ENCODE measurements at places on chromosomes 13 and 19.
A peak's percentile ranks its signal among the peaks of the same experiment; 100 is the strongest.

GRCh38 chr19:13599681-13600080 is 93.4 kb upstream of the CACNA1A start:
- DNase-seq: no peak

DNA sequence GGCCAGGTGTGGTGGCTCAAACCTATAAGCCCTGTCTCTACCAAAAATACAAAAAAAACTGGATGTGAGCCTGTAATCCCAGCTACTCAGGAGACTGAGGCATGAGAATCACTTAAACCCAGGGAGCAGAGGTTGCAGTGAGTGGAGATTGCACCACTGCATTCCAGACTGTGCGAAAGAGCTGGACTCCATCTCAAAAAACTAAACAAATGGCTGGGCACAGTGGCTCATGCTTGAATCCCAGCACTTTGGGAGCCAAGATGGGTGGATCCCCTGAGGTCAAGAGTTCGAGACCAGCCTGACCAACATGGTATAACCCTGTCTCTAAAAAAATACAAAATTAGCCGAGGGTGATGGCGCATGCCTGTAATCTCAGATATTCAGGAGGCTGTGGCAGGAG is 34.9 kb upstream of the ZNF83 start:
- DNase-seq: no peak

- no peak for DNase-seq
Observed at GRCh38 chr13:33153421-33154404, 131.8 kb downstream of the STARD13 start.

GRCh38 chr13:32041429-32041828 is 9.9 kb downstream of the FRY start:
- no peak for DNase-seq

- DNase-seq: no peak
Observed at GRCh38 chr19:47719047-47719859, 6.0 kb downstream of the EHD2 start.

DNA sequence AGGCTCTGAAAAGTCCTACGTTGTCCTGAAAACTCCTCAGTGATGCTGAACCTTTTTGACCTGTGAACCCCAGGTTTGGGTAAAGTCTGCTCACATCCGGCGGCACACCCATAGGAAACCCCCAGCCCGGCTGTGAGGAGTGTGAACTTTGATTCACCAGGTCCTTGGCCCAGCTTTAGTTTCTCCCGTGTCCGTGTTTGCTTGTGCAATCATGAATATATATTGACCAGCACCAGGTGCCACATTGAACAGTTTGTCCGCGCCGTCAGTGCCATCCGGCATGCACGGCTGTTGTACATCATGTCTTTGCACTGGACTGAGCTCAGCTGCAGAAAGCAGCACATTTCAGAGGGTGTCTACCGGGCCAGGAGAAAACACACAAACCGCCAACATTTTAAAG is 45.3 kb downstream of the NFIC start:
- no peak for DNase-seq

DNA sequence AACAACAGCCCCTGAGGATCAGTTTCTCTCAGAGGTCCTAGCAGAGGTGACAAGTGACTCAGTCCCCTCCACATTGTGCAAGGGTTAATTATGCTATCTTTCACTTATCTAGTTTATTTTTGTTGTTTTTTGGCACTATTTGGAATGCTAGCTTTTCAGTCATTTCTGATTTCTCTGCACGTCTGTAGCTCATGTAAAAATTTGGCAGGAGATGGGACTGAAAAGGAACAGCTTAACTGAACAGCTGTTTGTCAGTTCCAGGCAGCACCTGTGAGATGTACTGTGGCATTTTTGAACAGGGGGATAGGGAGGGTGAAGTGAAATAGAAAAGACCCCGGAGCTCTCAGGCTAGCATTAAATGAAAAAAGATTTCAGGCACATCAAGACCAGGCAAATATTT is 313.5 kb downstream of the SUCLA2 start:
- DNase-seq: no peak

DNA sequence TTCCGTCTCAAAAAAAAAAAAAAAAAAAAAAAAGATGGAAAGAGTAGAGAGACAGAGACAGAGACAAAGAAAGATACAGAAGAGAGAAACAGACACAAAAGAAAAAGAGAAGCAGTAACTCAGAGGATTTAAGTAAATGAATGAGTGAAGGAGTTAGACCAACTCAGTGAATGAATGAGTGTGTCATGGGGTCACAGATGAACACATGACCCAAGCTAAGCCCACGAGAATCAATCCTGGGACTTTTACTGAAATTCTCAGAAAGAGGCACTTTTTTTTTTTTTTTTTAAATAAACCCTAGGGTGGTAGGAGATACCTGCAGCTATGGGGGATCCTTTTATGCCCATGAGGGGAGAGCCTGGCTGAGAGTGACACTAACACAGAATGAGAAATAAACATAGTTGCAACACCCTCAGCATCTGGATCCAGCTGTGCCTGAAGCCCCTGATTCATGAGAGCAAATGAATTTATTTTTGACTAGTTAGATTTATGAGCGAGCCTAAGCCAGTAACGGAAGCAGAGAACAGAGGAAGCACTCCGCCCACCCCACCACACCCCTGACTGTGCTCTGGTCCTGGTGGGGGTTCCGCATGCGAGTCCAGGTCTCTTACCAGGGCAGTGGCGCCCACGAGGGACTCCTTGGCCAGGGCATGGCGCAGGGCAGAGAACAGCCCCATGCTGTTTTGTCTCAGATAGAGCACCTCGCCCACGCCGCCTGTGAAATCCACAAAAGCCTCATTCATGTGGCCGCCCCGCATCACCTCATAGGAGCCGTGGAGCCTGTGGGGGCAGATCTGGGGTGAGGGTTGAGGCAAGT is 4.6 kb downstream of the CAPN12 start:
- DNase-seq: no peak

GRCh38 chr13:84607261-84608013 is 725.2 kb upstream of the SLITRK1 start:
- peak; percentile 55 for DNase-seq

GRCh38 chr13:32300920-32301319 is 14.2 kb downstream of the ZAR1L start:
- DNase-seq: no peak

DNA sequence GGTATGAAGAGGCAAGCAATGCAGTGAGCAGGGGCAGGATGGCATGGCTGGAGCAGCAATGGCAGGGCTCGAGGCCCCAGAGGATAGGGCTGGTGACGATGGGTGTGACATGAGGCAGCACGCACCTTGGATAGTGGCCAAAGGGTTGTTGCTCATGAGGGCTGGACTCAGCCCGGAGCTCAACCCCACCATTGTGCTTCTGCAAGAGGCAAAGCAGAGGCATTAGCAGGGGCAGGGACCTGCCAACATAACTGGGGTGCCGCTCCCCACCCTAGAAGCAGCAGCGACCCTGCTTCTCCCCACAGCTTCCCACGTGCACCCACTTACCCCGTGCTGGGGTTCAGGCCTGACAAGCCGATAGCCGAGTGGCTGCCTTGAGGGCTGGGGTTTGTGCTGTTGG is 15.8 kb downstream of the ZNF574 start:
- no peak for DNase-seq

DNA sequence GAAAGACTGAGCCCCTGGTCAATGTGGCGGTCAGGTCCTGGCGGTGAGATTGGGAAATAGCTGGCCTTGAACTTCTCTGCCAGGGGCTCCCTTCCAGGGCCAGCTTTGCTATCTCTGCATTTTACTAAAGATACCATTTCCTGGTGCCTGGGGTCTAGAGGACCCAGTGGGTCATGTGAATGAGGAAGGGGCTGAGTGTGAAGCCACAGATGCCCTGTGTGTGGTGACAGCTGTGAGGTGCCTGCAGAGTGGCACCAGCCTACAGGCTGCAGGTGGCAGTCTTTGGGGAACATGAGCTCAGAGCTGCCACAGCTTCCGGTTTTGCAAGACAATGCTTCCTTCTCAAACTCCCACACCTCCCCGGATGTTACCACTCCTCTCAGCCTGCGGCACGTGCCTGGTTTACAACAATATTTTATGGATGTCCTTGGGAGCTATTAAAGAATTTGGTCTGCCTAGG is 5.2 kb upstream of the MLNR start:
- no peak for DNase-seq

DNA sequence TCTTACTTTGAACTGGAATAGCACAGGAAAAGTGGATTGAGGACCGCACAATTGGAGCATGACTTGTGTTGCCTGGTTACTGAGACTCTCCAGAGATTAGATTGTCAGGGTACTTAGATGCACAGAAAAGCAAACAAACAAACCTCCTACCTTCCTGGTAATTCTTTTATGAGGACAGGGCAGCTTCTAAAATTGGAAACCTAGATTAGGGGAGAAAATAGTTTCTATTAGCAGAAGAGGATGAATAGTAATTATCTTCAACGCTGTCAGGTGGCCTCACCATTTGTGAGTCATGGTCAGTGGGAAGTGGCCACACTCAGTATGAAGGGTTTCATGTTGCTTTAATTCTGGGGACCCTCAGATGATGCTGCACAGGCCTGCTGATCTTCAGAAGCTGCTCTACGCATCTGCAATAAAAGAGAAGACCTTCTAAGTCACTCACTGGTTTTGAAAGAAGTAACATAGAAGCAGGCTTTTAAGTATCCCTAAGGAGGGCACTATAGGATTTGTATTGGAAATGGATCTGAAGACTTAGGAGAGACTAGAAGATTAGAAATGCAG is 106.8 kb downstream of the LACC1 start:
- DNase-seq: no peak

DNA sequence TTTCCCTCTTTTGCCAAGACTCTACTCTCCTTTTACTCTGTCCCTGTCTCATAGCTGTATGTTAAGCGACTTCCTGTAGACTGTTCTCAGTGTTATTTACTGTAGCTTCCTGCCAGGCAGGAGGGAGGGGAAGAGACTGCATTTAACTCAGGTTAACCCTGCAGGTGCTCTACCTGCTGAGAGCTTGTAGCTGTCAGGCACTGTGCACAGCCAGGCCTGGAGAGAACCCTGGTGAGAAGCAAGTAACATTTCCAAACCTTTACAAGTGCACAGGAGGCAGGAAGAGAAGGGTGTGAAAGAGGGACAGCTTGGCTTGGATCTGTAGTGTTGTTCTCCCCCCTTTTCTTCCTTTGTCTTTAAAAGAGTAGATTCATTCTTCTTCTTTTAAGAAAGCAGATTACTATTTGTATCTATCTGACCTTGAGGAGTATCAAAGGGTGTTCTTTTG is 167.1 kb downstream of the LMO7 start:
- no peak for DNase-seq

- DNase-seq: no peak
Observed at GRCh38 chr13:21060338-21061028, 903 bp downstream of the LATS2 start.

- no peak for DNase-seq
Observed at GRCh38 chr13:44549476-44549875, 26.7 kb downstream of the TSC22D1 start.

- no peak for DNase-seq
Observed at GRCh38 chr13:97335488-97336134, 98.4 kb upstream of the RAP2A start.

GRCh38 chr19:28103921-28104320 is 1109.0 kb downstream of the UQCRFS1 start:
- no peak for DNase-seq

DNA sequence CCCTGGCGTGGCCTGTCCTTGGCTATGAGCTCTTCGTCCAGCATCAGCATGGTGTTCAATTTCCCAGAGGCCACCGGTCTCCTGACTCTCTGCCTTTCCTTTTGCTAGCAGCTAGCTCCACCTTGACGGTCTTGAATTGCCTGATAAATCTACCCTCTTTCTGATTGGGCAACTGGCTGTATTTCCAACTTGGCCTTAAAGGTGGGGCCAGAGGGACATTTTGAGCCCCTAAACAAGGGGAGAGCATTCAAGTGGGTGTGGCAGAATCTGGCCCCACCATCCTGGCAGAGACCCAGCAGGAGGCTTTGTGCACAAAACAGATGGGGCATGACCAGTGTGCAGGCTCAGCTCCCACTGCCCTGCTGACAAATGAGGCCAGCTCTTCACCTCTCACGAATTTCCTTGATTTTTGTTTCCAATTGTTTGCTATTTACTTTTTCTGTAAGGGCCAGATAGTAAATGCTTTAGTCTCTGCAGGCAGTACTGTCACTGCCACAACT is 148.9 kb upstream of the VSTM2B start:
- DNase-seq: no peak

DNA sequence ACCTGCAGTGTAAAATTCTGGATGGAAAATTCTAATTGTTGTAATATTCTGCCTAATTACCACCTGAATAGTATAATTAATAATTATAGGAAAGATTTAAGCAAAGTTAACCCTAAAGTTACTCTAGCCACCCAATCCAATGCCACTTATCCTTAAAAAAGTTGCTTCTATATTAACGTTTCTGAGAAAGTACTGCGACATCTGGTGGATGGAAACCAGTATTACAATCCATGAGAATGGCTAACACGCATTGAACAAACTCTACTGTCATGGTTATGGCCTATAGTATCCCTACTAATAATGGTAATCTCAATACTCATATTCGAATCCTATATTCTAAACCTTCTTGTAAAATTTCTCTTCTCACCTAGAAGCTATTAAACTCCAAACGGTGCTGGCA is 1551.8 kb downstream of the SLITRK1 start:
- DNase-seq: no peak

DNA sequence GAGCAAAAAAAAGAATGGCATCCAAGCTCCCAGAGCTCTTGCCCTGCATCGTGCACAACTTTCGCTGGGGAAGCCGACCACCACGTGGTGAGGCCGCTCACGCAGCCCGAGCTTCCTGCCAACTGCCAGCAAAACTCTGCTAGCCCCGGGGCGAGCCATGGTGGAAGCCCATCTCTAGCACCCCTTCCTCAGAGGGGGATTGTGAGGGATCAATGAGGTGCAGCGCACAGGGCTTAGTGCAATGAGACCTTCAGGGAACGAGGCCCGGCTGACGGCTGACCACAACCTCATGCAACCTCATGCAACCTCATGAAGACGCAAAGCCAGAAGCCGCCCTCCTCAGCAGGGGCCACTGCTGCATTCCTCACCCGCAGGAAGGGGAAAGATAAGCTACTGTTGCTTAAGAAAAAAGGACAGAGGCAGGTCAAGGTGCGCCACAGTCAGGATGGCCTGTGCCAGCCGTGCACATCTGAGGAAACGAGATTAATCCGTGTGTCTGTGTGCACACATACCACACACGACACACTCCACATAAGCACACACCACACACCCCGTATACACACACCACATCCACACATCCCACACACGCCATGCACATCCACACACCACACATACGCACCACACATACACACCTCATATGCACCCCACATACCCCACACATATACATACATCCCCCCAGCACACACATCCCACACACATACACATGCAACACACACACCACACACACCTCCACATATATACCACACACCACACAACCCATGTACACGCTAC is 9.6 kb downstream of the HSPBP1 start:
- no peak for DNase-seq

- no peak for DNase-seq
Observed at GRCh38 chr19:16170134-16170533, 3.2 kb downstream of the CIB3 start.

DNA sequence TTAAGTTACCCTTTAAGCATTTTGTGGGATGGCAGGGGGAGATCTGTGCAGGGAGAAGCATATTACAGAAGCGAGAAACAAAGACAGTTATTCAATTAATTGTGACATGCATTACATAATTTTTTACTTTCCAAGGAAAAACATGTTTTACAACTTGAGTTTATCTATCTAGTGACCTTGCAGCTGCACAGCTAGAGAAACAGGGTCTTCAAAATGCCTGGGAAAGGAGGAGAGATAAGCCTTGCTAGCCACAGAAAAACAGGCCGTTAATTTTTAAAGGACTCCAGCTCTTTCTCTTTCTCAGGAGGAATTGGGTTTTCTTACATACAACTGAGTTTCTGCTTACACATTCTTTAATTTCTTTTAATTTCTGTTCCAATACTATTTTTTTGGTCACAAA is 14.8 kb upstream of the ZNF431 start:
- no peak for DNase-seq
